Fibroblast of the aortic adventitia (primary cell): ENCODE measurements at places on chromosomes 7 and 10. TPM values are rescaled to one million over a fixed set of nuclear protein-coding genes. Genes with fewer than 3 reads are reported as not detected.

DNA sequence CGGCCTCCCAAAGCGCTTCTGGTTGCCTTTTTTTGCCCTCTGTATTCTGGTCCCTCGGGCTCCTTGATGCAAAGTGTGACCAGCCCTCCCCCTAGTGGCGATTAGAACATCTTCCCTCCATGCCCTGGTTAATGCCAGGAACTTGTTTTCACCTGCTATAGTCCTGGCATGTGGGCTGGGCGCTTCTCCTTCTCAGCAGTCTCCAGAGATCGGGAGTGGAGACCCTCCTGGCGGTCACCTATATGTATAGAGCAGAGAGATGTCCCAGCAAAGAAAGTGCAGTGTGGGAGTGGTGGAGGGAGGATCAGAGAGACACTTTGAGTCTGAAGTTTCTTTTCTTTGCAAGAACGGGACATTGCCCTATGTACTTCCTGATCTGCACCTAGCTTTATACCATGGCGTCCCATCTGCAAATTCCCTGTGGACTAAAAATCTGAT lies 264.1 kb downstream of the OTUD1 start:
- peak; percentile 72 for DNase-seq

GRCh38 chr7:95730493-95731280 lies 41.7 kb upstream of the DYNC1I1 start:
- DNase-seq: no peak

DNA sequence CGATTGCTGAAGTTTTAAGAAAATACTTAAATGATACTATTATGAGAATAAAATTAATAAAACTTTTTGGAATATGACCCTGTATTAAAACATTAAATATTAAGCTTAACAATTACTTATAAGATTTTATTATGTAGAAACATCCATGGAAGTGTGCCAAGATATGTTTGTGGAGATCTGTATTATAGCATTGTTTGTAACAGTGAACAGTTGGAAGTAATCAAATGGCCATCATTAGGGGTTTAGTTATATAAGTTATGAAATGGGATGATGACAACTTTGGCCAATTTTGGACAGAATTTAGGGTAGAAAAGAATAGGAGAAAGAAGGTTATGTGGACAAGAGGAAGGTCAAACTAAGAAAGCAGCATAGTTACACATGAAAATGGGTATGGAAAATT lies 88.0 kb downstream of the AKAP9 start:
- DNase-seq: no peak

DNA sequence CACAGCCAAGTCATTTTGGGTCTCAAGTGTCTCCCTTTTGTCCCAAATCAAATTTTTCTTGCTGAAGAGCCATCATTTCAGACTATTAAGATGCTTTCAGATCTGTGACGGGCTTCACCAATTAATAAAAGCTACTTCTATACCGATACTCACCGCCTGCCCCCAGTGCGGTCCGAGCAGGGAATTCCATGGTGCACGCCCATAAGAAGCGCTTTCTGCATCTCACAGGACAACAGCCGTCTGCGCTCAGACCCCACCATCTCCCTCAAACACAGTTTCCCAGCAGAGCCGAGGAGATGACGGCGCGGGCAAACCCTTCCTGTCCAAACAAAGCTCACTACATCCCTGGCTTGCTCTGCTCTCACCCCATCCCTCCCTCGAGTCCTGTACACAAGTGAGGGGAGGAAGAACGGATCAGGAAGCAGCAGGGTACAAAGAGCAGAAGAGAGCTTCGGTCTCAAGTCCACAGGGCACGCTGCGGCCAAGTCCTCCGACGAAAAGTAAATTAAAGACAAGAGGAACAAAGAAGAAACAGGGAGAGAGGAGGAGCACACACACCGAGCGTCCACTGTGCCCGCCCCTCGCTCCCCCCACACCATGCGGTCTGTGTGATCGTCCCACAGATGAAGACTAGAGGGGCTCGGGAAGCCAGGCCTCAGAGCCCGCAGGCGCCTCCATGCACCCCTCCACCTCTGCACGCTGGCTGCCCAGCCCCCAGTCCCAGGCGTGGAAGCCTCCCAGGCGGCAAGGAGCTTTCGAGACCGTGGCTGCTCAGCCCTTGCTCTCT lies 121.9 kb downstream of the MAD1L1 start:
- peak; percentile 13 for DNase-seq

DNA sequence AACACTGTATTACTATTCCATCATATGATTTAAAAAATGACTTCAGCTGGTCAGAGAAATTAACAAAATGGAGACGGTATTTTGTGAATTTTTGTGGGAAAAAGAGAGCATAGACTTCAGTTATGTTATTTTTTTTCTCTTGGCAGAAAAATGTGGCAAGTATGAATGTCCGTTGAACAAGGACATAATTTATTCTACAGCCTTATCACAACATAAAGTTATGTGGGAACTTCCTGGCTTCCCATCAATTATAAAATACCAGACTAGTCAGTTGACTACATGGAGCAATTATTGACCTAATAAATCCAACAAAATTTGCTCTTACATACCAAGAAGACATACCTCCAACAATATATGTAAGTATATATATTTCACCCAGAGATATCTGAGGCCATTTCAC lies 88.6 kb upstream of the PPP1R3A start:
- no peak for DNase-seq

GRCh38 chr7:106423821-106424475 lies 139.2 kb upstream of the NAMPT start:
- DNase-seq: no peak

DNA sequence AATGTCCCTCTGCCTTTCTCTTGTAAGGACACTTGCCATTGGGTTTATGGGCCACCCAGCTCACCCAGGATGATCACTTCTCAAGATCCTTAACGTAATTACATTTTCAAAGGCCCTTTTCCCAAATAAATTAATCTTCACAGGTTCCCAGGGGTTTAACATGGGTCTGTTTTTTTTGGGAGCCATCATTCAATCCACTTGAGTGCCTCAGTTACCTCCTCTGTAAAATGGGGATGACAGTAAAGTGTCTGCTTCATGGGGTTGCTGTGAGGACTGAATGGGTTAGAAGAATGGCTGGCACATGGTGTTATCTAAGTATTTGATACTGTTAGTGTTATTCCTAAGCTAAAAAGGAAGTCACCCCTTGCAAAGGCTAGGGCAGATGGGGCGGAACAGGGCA lies 7.4 kb downstream of the C10orf105 start:
- no peak for DNase-seq

DNA sequence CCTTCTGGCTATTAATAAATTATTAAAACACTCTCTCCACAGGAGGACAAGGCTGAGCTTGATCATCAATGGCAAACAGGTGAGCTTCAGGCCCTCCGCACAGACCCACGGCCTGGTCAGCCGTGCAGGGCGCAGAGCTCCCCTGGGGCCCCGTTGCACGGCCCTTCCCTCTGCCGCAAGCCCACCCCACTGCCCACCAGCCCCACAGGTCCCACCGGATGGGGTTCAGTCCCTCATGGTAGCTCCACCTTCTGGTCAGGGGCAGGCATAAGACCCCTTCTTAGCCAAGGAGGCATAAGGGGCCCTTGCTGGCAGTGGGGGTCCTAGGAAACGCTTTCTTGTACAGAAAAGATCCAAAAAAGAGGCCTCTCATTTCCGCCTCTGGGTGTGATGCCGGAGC lies 84.6 kb downstream of the MAD1L1 start:
- no peak for DNase-seq

GRCh38 chr7:69283421-69283820 lies 314.9 kb upstream of the AUTS2 start:
- peak; percentile 35 for DNase-seq

The LRRD1 gene
- 0.09 and 0.41 TPM in 2 replicates for total RNA-seq

The HMX2 gene
- total RNA-seq: not detected in 2 replicates
